ENCODE measurements at places on chromosomes 2 and 18.

- no peak for DNase-seq
Observed at GRCh38 chr2:32633040-32633439, 5.2 kb downstream of the TTC27 start.

DNA sequence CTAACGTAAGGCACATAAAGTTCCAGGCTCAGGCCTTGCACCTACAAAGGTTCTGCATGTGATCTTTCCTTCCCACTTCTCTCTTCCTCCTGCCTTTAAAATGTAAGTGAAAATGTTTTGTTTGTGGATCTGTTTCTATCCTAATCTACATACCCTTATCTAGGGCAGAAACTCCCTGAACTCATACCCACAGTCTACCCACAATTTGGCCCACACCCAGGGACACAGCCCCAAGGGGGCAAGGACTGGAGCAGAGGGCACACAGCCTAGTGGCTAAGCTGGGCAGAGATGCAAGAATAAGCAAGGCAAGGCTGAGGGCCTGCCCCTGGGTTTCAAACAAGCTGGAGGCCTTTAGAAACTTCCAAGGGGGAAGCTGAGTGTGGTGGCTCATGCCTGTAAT, 71.0 kb downstream of the HS1BP3 start:
- DNase-seq: no peak

DNA sequence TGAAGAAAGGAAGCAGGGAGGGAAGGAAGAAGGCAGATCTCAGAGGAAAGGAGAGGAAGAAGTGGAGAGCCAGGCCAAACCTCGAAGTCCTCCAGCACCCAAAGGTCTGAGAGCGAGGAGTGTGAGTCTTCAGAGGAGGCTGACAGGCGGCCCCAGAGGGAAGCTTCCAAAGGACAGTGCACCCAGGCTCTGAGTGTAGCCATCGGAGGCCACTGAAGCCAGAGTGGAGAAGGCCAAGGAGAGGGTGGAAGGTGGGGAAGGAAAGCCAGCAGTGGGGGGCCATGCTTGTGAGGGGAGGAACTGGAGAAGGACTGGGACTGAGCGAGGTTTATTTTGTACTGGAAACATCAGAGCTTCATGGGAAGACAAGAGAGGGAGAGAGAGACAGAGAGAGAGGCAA, 6.0 kb downstream of the ATP6V1B1 start:
- DNase-seq: no peak

DNA sequence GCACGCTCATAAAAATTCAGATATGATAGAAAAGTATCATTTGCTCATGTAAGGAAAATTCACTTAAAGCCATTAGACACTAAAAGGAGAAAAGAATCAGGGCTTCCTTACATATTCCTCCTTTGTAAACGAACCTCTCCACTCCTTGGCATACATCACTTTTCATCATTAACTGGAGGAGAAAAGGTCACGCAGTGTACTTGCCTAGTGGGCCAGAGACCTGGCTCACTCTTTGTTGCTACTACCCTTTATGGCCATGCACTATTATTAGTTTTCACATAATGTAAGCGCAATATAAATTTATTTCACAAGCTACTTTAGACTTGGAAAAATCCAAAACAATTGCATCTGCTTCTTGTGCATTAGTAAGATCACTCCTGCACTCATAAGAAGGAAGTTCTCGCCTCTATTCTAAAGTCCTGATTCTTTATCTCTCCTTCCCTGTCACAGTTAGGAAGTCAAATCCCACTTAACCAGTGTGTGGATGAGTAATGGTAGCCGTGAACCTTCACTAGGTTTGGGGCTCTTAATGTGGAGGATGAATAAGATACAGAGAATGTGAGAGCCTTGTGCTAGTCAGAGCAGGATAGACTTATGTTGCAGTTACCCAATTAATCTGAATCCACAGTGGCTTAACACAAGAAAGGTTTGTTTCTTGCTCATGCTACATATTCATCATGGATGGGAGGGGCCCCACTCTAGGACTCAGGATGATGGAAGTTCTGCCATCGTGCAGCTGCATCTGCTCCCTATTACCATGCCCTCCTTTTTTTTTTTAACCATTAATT, 115.0 kb upstream of the GLS start:
- DNase-seq: no peak

DNA sequence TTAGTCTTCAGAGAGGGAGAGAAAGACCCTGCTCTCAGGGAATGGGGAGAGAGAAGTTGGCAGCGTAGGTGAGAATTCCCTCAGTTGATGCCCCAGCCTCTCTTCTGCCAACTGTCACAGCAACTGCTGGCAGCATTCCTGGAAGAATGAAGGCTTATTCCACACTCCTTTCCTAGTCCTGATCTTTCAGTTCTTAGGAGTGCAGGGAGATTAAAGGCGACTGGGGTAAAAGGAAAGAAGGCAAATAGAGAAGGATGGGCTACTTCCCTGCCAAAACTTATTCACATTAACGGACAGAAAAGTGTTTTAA, 65.9 kb upstream of the ACAA2 start:
- DNase-seq: no peak

GRCh38 chr2:226600184-226600583, 199.4 kb downstream of the IRS1 start:
- DNase-seq: no peak

- no peak for DNase-seq
Observed at GRCh38 chr18:51236225-51236624, 38.7 kb upstream of the MEX3C start.

- peak; percentile 23 for DNase-seq
Observed at GRCh38 chr2:175154661-175155082, 13.3 kb downstream of the ATF2 start.

- DNase-seq: no peak
Observed at GRCh38 chr2:239735829-239736357, 289.2 kb downstream of the NDUFA10 start.

DNA sequence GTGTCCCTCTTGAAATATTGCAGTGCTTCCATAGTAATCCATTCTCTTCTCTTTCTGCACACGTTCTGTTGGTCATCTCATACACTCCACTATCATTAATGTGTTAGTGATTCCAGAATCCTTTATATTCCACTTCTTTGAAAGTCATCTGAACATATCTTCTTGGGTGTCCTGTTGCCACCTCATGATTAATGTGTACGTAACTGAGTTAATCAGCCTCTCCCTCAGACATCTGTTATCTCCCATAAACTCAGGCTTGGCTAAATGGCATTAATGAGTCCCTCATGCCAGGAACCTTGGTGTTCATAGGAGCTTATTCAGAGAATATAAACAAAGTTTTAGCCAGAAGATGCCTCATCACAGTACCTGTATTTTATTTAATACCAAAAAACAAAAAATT, 126.4 kb downstream of the NCOA1 start:
- no peak for DNase-seq

DNA sequence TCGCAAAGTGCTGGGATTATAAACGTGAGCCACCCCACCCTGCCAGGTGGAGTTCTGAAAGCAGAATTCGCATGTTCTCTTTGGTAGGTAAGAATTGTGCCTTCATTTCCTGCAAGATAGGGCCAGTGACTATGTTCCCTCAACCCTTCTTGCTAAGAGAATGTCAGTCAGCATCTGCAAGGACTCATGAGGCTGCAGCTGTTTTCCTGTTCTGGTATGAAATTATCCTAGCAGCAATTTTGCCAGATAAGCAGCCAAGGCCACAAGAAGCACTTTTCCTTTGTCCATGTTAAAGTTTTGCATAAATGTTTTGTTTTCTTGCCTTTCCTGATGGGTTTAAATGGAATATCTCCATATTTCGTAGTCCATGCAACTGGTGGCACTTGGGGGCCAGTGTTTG, 6.8 kb upstream of the ARHGAP28 start:
- DNase-seq: no peak

DNA sequence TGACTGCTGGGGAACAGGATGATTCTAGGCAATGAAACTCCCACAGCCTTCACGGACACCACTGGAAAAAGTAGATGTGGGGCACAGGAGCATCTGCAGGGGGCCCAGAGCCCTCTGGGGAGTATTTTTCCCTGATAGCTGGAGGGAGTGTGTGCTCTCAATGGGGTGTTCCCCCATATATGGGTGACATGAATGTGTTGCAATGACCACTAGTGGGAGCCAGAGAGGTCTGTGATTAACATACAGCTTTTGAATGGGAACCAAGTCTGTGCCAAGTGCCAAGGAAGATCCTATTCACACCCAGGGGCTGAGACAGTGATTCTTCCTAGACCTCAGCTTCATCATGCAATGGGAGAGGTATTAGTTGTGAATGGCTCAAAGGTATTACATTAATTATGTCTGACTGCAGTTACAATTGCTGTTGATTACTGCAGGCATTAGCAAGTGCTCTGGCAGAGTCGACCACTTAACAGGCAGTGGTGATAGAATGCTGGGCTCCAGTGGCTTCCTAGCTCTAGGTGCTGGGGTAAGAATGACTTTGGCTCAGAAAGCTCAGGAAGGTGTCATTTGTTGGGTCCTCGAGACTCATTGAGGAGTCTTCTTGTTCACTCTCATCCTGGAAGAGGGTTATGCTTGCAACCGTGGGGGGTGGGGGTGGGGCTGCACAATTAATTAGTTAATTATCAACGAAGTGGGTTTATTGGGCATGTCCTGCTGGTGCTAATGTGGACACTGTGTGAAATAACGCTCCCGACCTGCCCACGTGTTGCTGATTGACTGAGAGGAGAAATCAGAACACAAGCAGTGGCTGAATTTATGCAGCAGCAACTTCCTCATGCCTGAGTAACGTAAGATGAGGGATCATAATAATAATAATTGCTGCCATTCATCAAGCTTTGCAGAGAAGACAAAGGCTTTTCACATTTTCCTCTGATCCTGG, 194.1 kb downstream of the CLIP4 start:
- peak; percentile 65 for DNase-seq

DNA sequence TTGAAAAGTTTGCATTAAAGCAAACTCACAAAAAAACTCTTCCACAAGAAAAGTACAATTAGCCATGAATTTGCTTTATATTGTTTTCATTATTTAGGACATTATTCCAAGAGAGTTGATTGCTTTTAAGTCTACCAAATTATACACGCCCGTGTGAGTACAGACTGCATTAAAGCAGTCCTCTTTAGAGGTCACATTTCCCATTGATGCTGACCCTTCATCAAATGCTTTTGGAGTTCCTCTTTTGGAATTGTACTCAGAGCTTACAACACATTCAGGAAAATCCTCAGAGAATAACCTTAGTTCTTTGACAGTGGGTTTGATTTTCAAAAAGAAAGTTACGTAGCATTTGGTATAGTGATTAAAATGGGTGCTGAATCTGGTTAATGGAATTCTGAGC, 256.1 kb downstream of the CDH2 start:
- no peak for DNase-seq

- no peak for DNase-seq
Observed at GRCh38 chr2:35314049-35314448, 1041.5 kb upstream of the CRIM1 start.

GRCh38 chr2:26639685-26640243, 1.4 kb downstream of the CIB4 start:
- DNase-seq: no peak

GRCh38 chr2:232418466-232419244, 12.0 kb downstream of the ALPG start:
- DNase-seq: no peak

DNA sequence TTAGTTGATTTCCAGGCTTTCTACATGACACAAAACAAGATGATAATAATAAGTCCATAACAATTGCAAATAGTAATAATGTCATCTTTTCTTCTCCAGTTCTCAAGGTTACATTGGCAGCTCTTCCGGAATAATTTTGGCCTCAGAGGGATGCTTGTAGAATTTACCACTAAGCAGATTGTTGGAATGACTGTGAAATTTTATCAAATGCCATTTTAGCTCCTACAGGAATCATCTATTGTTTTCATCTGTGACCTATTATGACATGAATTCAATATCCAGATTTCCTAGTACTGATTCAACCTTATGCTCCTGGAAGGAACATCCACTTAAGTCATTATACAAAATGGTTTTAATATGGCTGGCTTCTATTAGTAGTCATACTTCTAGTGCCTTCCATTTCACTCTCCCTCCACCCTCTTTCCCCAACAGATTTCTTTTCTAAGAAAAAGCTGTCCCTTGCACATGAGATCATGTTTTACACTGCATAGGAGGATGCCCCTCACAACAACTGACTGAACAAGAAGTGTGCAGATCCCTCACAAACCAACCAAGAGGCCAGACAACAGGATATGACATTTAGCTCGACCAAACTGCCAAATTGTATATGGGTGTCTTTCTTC, 200.0 kb downstream of the DNER start:
- no peak for DNase-seq

DNA sequence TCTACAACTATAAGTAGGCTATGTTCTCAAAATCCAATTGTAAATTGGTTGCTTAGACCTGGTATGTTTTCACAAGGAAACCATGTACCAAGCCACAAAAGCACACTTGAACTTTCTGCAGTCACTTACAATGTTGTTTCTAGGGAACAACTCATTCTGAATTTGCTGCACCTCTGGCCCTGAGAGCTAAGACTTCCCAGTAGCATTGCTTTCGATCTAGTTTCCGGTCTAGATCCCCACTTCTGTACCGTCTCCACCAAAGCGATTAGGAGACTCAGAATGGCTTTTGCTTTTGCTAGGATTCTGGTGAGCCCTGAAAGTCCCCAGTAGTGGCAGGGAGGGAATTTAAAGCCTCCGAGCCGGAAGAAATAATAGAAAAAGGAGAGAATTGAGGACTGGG, 313.0 kb downstream of the ARHGAP15 start:
- no peak for DNase-seq

- no peak for DNase-seq
Observed at GRCh38 chr2:37349231-37349860, 4.9 kb downstream of the QPCT start.

GRCh38 chr18:3983351-3983969, 471.6 kb downstream of the DLGAP1 start:
- DNase-seq: no peak

GRCh38 chr2:31674446-31674845, 93.7 kb upstream of the SRD5A2 start:
- DNase-seq: no peak

GRCh38 chr2:183078163-183078463, 434 bp upstream of the DUSP19 start:
- DNase-seq: no peak

DNA sequence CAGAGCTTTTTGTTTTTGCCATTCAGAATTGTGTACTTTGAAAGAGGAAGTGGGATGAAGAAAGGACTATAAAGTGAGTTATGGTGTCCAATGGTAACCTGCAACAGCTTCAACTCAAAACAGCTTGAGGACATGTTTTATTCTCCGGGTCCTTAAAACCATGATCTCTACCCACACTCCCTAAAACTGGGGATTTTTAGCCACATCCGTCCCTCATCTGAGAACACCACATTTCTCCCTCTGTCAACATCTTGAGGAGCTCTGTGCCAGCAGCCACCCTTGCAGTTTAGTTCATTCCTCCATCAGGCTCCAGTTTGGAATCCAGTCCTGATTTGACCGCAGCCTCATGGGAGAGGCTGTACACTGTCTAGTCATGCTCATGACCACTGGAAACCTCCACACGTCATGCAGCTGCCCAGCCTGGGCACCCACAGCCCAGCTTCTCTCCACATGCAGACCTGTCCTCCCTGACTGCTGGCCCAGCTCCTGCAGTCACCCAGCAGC, 62.6 kb downstream of the C18orf63 start:
- peak; percentile 52 for DNase-seq

GRCh38 chr2:37634914-37635503, 36.4 kb downstream of the CDC42EP3 start:
- no peak for DNase-seq
